COLO829 (cell line): ENCODE measurements at places on chromosomes 1 and 21.

- peak; percentile 30 for DNase-seq
These were observed 58.0 kb downstream of the PGM1 start for GRCh38 chr1:63651161-63651701.

DNA sequence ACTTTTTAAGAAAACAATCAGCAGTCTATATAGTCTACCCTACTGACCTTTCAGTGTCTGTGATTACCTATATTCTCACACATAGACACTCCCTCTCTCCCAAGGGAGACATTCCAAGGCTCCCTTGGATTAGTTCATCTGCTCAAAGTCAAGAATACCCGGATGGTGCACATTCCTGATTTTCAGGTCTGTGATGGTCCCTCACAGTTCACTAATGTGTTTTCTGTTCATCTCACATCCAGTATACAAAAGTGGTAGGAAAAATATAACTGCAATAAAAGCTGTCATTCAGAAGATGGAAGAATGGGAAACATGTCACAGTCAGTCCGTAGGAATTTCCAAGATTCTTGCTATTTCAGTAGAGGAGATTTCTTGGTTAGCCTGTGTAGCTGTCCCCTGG, 224.1 kb upstream of the CACYBP start:
- DNase-seq: no peak

GRCh38 chr1:62286786-62287224, 32.4 kb downstream of the KANK4 start:
- DNase-seq: no peak

DNA sequence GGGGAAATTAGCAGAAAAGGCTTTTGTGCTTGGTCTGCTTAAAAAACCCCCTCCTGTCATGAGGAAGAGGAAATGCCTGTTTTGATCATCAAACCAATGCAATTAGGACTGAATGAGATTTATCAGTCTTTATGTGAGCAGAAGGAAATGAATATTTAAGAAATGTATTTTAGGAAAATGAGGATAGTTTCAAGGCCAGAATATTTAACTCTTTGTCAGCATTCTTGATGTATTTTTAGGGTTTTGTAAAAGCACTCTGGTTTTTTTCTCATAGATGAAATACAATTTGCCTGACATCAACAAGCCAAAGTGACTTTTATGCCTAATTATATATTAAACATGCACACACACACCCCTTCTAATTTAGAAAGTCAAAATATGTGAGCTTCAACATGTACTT, 213.8 kb downstream of the GRIK1 start:
- DNase-seq: no peak

GRCh38 chr1:16155537-16156410, at the start of gene EPHA2:
TSS of gene EPHA2 (minus strand) at chr1:16156069. CDS start at chr1:16155932, 137 bp downstream.
- DNase-seq: peak; percentile 67

DNA sequence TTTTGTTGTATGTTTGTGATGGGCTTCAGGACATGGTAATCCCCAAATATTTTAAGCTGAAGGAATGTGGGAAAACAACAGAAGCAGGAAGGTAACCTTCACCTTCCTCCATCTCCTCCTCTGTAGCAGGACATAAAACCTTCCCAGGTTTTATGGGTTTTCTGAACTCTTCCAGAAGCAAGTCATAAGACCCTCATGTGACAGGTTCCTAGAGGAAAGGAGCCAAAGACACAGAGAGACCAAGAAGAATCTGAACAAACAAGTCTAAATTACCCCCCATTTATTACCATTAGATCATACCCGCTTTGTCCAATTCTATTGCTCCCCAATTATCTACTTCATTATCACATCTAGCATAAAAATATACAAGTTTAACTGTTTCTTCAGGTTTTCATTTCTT, 28.8 kb downstream of the SCMH1 start:
- DNase-seq: no peak

GRCh38 chr1:231419738-231420298, 2.3 kb downstream of the EGLN1 start:
- DNase-seq: no peak

- no peak for DNase-seq
These were observed 315.7 kb upstream of the USP25 start for GRCh38 chr21:15414057-15414456.

- no peak for DNase-seq
These were observed 144.2 kb downstream of the LYPLAL1 start for GRCh38 chr1:219317762-219318353.

DNA sequence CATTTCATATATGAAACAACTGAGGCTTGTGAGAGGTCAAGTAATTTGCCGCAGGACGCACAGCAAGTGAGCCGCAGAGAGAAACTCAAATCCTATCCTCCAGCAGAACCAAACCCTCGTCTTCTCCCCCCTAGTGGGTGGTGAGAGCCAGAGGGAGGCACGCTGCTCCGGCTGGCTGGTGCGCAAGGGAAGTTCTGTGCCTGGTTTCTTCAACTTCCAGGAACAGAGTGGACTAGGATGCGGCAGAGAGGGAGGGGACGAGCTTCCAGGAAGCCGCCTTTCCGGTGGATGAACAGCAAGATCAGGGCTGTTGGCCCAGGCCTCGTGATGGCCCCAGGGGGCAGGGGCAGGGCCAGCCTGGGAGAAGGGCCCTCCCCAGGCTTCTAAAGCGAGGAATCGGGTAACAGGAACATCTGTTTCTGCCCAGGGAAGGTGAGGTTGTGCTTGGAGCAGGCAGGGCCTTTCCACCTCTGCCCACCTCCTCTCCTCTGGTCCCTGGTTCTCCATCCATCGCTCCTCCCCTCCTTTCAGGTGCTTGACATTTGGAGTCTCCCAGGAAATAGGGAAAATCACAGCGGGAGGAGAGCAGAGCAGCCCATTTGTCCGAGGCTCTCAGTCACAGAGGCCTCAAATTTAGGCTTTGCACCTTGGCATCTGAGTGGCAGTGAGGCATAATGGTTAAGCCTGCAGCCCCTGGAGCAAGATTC, 16.8 kb upstream of the PDIK1L start:
- no peak for DNase-seq

- DNase-seq: no peak
These were observed 88.2 kb downstream of the KAZN start for GRCh38 chr1:14686701-14687100.

DNA sequence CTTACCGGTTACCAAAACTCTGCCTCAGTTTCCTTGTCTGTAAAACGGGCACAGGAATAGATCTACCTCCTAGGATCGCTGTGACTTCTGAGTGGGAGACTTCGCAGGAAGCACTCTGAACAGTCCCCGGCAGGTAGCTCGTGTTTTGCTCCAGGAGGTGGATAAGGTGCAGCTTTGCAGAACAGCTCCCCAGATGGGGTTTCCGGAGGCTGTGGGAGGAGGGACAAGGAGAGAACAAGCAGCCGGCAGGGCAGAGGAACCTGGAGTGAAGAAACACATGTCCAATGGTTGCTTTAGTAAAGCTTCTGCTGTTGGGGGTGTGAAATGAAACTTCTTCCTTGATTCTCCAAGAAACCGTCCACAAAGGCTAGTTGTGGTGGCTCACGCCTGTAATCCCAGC, 95.5 kb upstream of the TARDBP start:
- no peak for DNase-seq

- DNase-seq: no peak
These were observed 9.4 kb upstream of the SAMD11 start for GRCh38 chr1:914131-914890.

DNA sequence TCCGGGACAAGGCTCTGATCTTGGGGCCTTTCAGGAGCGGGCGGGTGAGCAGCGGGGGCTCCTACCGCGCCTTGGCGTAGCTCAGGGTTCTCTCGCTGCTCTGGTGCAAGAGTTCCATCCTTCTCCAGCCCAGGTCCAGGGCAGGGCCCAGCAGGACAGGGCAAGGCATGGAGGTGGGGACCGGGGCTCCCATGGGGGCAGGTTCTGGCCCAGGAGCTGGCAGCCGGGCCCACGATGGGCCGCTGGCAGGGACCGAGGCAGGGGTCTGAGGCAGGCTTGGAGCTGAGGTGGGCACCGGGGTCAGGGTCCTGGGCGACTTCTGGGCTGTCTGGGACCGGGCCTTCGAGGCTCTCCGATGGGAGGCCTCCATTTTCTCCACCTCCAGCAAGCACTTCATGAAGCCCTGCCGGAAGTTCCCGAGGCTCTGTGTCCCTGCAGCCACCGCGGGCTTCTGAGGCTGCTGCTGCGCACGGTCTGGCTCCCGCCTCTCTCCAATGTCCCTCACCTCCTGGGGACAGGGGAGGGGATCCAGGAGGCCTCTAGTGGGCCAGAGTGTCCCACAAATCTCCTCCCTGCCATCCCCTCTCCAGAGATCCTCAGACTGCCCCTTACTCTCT, 27.6 kb downstream of the SPATA21 start:
- no peak for DNase-seq

- no peak for DNase-seq
These were observed at the start of gene FMN2 for GRCh38 chr1:240091614-240092300. TSS of gene FMN2 (plus strand) at chr1:240091883. CDS start at chr1:240092110, 227 bp downstream.

DNA sequence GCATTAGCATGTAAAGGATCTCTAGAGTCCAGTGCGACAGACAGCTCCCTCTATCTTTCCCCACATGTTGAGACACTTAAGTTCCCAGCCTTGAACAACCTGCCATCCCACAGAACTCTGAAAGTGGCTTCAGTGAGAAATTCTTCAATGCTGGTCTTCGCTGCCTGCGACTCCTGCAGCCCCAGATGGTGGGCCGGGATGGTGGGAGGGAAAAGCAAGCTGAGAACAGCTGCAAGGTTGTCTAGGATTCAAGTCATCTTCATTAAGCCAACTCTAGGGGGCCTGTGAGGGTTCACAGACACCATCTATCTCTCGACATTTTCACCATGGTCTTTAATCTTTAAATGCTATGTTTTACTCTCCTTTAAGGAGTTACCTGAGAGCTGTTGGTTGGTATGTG, 185.5 kb upstream of the C1orf174 start:
- DNase-seq: no peak

DNA sequence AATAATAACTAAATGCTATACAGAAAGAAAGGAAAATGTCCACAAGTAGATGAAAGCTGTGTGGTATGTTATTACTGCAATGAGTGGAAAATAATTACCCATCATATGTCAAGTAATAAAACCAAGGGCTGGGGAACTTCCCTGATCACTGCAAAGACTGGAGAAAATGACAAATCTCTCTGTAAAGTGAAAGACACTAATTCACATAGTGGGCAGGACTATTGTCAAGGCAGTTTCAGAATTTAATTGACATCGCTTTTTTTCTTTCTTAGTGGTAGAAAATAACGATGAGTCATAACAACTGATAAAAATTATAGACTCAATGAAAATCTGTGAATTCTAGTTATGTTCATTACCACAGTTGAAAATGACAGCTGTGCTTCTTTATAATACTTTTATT, 153.7 kb upstream of the ST6GALNAC5 start:
- DNase-seq: no peak

- DNase-seq: peak; percentile 34
These were observed 15.6 kb upstream of the TTLL10 start for GRCh38 chr1:1157914-1158710.

GRCh38 chr21:42650033-42650370, 3.4 kb upstream of the PDE9A start:
- no peak for DNase-seq

- no peak for DNase-seq
These were observed 22.9 kb downstream of the SYT2 start for GRCh38 chr1:202687370-202687769.

DNA sequence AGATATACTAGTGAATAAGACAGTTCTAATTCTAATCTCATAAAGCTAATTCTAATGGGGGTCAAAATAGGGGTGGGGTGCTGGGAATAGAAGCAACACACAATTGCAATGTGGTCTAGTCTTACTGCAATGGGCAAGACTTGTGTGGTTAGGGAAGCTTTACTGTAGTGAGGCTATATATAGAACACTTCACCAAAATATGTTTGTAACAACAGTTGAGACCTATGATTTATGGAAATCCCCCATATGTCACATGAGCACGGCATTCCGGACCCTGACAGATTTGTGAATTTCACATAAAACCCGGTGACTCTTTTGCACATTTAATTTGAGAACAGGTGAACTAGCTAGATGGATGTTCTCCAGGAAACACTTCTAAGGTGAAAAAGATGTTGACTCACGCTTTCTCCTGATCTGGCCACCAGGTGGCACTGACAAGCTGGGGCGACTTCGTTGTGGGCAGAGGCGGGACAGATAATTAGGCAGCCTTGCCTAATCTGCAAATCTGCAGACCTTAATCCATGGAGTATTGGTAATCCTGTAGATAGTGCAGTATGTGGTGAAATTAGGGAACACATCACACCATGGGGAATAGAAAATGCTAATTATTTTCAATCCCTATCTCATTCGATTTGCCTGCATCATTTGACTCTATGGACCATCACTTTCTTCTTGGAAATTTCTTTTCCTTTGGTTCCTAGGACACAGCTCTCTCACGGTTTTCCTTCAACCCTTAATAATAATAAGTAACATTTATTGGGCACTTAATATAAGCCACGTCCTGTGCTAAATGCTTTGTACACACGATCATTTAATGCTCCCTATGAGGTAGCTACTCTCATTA, 37.7 kb downstream of the KIAA0040 start:
- DNase-seq: peak; percentile 68

DNA sequence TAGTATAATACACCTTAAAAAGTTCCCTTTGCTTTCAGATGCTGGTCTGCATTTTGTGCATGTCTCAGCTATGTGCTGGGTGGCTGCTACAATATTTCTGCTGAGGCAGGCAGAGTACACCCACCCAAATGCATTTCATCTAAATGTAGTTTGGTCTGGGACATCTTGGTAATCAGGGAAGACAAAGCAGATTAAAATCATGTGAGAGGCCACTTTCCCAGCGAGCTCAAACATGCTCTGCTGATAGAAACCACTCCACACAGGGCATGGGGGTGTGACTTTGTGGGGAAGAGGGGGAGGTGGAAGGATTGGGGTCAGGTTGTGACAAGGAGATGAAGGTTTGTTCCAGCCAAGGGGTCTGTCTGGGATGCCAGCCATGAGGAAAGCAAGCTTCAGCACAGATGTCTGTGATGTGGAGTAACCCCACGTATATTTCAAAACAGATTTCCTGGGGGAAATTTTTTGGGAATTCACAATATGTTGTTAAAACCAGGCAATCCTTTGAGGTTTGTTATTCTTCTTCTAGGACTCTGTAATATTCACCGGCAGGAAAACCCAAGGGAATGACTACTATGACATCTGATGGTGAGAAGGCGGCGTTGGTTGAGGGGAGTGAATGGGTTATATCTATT, 255.1 kb upstream of the FGGY start:
- DNase-seq: no peak

DNA sequence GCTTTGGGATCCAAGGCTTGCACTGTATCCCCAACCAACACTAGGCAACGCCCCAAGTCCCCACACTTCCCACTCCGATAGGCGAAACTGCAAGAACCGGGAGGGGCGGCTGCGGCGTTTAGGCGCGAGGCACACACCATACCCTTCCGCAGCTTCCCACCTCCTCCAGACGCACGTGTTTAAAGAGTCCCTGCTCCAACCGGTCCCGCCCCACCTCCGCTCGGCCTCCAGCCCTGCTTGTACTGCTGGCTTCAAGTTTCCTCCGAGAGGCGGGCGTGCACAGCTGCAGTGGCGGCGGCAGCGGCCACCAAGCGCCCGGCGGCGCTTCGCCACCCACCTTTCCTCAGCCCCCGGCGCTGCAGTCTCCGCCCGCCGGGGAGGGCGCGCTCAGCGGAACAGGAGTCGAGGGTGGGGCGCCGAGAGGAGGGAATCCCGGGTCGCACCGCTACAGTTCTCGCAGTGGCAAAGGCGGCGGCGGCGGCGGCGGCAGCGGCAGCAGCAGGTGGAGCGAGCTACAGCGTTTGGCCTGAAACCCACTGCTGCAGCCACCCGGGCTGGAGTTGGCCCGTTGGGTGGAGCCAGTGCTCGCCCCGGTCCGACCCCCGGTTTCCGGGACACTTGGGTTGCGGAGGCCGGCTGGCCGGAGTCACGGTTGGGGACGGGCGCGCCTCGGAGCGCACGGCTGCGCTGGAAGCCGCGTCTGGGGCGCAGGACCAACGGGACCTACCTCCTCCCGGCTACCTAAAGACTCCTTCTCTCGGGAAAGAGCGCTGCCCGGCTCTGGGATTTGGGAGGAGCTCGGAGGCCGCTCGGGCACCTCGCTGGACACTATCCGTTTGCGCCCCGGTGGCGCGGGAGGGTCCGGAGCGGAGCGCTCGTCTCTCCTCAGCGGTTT, at the start of gene CNIH3:
Gene CNIH3 (plus strand): TSS at position 457 of the 895 bp plus-strand sequence. CDS start 858 bp downstream, outside the sequence.
- DNase-seq: no peak
